ENCODE measurements at places on chromosomes 2 and 18.
A peak's percentile ranks its signal among the peaks of the same experiment; 100 is the strongest.

GRCh38 chr18:41873730-41874129 lies 81.3 kb upstream of the PIK3C3 start:
- DNase-seq, result no peak

DNA sequence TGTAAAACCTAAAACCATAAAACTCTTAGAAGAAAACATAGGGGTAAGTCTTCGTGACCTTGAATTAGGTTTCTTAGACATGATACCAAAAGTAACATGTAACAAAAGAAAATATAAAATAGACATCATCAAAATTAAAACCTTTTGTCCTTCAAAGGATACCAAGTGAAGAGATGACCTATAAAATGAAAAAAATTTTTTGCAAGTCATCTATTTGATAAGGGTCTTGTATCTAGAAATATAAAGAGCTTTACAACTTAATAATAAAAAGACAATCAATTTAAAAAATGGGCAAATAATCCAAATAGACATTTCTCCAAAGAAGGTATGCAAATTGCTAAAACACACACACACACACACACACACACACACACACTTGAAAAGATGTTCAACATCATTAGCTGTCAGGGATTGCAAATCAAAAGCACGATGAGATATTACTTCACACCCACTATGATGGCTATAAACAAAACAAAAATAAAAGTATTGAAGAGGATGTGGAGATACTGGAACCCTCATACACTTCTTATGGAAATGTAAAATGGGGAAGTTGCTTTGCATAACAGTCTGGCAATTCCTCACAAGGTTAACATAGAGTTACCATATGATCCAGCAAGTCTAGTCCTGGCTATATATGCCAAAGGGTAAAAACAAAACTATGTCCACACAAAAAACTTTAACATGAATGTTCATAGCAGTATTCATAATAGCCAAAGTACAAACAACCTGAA lies 23.3 kb downstream of the SPDYA start:
- DNase-seq, result no peak

DNA sequence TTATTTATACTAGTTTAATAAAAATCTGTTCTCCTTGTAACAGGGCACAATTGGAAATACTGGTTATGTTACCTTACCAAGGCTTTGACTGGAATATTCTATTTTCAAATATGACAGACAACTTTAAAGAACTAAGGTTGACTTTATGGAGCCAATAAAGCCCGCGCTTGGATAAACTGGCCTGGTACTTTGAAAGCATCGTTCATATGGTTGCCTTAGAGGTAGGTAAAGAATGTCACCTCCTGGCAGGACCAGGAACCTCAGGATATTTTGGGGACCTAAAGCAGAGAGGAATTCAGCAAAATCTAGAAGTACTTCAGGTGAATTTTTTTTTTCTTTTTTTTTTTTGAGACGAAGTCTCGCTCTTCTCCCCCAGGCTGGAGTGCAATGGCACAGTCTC lies 71.2 kb upstream of the CREB1 start:
- no peak for DNase-seq

DNA sequence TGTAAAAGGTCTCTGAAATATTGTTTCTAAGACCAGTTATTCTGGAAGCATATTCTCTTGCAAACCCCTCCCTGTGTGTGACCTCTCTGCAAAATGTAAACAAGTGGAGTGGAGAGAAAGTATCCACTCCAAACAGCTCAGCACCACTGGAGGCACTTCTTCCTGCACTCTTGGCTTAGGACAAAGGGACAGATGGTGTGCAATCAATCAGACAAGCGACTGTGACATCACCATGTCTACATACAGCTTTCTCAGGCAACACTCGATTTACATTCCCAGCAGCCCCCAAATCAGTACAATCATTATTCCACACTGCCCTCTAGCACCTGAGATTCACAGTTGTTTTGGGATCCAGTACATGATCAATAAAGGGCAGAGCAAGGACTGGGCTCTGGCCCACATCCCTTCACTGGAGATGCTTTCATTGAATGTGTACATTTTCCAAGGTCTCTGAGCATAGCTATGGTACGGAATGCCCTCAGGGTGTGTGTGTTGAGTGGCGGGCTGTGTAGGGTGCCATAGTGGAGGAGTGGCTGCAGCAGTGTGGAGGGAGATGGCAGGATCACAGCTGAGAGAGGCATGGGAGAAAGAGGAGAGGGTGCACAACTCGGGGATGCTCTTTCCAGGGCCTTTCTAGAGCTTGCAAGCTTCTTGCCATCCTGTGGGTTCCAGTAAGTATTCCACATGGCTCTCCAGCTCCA lies 311.8 kb upstream of the ST6GAL2 start:
- DNase-seq, result no peak

DNA sequence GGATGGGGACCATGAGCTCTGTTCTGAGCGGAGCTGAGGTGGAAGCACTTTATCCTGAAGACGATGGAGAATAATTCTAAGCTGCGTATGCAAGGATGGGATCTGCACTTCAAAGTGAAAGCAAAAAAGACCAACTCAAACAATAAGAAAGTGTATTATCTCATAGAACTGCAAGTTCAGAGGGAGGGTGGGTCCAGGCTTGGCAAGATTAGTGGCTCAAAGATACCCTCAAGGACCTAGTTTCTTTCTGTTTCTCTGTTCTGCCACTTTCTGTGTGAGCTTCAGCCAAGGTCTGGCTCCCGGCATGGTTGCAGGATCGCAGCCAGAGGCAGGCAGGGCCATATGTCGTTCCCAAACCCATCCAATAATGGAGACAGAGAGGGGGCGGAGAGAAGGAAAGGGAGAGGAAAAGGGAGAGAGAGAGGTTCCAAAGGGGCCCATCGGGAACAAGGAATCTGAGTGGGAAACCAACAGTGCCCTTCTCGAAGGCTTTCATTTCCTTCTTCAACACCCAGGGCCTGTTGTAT lies 169.2 kb upstream of the NCK2 start:
- DNase-seq, result no peak

- DNase-seq, result no peak
These were observed 39.5 kb downstream of the ZNF804A start for GRCh38 chr2:184637781-184638180.

- DNase-seq, result no peak
These were observed 141.3 kb upstream of the THUMPD2 start for GRCh38 chr2:39920307-39920801.

- no peak for DNase-seq
These were observed 114.4 kb upstream of the NOL4 start for GRCh38 chr18:34339155-34339554.

GRCh38 chr2:172995323-172996244 lies 80.1 kb upstream of the MAP3K20 start:
- peak; percentile 43 for DNase-seq

DNA sequence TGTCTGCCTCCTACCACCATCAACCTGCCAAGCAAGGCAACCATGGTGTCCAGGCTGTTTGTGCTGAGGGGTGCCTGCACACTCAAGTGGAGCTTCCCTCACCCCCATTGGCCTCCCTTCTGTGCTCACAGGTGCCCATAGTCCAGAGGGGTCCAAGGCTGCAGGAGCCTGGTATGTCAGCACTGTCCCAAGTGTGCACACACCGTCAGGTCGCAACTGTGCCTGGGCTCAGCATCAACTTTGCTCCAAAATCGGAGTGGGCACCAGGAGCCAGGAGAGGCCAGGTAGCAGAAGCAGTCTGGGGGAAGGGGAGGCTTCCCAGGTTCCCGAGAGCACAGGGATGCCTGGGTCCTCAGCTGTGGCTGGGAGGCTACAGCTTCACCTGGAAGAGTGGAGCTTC lies 1528.2 kb upstream of the SLC39A10 start:
- DNase-seq, result no peak

- DNase-seq, result no peak
These were observed 37.9 kb downstream of the ODC1 start for GRCh38 chr2:10410001-10410822.

DNA sequence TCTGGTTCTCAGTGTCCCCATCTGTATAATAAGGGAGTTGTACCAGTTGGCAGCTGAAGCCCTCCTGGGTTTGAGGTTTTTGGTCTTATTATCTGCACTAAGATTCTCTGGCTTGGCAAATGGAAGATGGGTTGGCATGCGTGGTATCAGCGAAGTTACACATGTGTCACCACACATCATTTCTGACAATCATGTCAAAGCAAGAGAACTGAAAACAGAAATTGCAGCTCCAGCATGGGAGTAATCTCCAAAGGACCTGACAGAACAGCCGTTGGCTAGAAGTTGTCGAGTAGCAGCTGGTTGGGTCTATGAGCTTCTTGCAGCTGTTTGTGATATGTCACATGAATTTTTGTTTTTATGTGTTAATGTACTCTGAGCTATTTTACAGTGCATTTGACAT lies 317.4 kb downstream of the SLC4A3 start:
- peak; percentile 6 for DNase-seq

GRCh38 chr18:42030586-42031182 lies 75.7 kb downstream of the PIK3C3 start:
- no peak for DNase-seq

DNA sequence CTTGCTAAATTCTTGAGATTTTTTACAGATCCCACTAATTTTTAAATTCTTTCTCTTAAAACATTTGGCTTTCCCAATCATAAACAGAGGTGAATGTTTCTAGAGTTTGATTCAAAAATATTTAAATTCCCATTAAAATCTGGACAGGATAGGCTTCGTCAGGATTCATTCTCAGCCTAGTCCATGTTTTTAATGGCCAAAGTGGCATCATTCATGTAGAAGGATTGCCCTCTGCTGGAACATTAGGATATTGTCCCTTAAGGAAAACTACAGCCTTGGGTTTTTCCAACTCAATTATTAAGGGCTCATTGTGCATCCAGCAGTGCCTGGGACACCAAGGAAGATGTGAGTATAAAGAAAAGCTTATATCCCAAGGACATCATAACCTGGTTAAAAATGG lies 71.7 kb downstream of the TPGS2 start:
- DNase-seq, result peak; percentile 52

- no peak for DNase-seq
These were observed 147.1 kb upstream of the BOD1L2 start for GRCh38 chr18:56999823-57000222.
